ENCODE measurements at places on chromosomes 16 and 17.

GRCh38 chr17:82241183-82241925 is 12.5 kb downstream of the SLC16A3 start:
- DNase-seq: peak; percentile 45

GRCh38 chr16:19578378-19578971 is 23.0 kb downstream of the VPS35L start:
- DNase-seq: no peak

DNA sequence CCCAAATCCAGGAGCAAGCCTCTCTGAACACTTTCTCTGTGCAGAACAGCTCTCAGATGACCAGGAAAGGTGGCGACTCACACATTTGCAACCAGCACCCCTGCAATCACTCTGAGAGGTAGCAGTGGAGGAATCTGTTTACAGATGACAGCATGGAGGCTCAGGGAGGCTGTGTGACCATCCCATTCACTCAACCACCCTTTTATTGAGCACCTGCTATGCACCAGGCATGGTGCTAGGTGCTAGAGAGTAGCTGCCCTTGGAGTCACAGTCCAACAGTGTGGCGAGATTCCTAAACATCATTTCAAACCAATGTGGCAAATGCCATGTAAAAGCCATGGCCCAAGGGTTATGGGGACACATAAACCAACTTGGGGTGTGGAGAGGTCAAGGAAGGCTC is 1.5 kb upstream of the ITGB4 start:
- no peak for DNase-seq

DNA sequence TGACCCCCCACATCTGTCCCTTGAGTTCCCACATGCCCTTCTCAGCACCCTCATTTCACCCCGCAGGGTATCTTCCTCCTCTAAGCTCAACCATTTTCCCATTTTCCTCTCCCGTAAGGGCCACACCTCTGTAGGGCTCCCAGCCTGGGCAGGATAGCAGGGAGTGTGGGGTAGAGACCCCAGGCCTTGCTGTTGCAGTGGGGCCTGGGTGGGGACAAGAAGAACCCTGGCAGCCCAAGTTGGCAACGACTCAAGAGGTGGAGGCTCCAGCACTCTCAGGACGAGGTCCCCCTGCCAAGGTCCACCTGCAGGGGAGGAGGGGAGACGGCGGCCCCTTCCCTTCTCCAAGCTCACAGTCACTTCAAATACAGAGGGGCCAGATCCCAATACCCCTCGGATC is 2.0 kb upstream of the TMEM92 start:
- no peak for DNase-seq

DNA sequence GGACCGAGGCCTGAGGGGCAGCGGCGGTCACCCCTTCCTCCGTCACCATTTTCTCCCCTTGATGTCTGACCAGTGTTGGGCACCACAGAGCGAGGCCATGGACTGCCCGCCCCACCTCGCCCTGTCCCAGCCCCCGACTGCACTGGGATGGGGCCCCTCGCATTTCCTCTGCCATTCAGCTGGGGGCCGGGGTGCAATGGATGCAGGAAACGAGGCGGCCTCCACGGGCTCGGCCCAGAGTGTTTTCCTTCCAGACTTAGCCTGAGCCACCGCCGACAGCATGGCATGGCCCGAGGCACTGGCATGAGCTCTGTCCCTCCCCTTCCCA is 44.6 kb upstream of the ZC3H18 start:
- no peak for DNase-seq

DNA sequence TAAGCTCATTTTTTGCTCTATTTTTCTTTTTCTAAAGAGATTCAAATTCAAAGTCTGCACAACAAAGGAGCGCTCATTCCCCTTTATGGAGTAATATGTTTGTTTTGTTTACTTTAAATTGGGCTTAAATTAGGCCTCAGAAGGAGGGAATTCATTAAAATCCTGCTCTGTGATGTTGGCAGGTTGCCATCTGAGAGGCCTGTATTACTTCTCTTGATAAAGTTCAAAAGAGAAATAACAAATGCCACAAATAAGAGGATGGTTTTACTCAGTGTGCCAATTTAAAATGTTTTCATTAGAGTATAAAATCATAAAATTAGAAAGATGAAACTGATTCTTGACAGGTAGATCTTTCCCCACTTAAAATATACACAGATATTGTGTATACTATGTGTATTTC is 54.5 kb upstream of the HLF start:
- no peak for DNase-seq

DNA sequence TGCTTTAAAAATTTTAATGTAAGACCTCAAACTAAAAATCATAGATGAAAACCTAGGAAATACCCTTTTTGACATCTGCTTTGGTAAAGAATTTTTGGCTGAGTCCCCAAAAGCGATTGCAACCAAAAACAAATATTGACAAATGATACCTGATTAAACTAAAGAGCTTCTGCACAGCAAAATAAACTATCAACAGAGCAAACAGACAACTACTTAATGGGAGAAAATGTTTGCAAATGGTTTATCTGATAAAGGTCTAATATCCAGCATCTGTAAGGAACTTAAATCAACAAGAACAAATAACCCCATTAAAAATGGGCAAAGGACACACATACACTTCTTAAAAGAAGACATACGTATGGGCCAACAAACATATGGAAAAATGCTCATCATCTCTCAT is 242.5 kb downstream of the BCAS3 start:
- no peak for DNase-seq

DNA sequence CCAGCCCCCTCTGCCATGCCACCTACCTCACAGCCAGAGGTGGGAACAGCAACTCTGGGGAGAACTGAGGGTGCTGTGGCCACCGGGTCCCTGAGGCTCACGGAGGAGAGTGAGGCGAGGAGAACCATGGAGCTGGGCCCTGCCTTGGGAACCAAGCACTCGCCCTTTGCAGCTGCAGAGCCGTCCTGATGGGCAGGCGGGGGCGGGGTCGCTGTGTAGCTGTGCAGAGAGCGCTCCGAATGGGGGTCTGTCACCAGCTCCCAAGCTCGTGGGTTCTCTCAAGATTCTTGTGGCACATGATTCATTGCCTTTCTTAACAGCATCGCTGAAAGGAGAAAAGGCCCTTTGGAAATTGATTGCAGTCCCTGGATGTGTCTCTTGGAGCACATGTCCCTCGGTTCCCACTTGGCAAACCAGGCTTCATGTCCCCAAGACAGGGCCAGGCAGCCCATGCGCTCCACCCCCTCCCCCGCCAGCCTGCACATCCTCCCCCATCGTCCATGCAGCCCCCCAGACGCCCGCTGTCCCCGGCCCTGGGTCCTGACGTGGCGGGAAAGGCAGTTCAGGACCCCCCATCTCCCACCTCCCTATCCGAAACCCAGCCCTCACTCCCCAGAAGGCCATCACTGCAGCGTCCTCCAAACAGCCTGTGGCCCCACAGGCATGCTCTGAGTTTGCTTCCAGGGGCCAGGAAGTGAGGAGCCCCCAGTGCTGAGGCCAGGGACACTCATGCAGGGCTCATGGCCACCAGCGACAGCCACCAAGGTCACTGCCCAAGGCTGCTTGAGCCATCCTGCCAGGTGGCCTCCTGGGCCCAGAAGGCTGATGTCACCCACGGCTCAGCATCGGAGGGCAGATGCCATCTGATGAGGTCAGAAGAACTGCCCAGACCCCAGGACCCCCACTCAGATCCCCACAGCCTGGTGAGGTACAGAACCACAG is 20.6 kb upstream of the CHMP6 start:
- DNase-seq: no peak

DNA sequence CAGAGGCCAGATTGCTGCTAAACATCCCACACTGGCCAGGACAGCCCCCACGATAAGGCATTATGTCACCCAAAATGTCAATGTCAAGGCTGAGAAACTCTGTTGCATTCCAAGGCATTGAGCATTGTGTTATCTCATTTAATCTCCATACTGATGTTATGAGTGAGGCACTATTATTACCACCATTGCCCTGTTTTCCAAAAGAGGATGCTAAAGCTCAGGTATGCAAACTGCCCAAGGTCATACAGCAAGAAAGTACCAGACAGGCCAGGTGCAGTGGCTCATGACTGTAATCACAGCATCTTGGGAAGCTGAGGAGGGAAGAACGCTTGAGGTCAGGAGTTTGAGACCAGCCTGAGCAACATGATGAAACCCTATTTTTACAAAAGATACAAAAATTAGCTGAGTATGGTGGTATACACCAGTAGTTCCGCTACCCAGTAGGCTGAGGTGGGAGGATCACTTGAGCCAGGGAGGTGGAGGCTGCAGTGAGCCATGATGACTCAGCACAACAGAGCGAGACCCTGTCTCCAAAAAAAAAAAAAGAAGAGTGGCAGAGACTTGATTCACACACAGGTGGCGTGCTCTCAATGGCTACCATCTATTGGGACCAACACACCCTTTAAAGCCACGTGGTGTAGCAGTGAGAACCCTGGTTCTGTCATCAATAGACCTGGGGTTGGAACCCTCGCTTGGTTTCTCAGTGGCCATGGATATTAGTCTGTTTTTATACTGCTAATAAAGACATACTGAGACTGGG is 58.8 kb upstream of the GRIN2A start:
- no peak for DNase-seq

DNA sequence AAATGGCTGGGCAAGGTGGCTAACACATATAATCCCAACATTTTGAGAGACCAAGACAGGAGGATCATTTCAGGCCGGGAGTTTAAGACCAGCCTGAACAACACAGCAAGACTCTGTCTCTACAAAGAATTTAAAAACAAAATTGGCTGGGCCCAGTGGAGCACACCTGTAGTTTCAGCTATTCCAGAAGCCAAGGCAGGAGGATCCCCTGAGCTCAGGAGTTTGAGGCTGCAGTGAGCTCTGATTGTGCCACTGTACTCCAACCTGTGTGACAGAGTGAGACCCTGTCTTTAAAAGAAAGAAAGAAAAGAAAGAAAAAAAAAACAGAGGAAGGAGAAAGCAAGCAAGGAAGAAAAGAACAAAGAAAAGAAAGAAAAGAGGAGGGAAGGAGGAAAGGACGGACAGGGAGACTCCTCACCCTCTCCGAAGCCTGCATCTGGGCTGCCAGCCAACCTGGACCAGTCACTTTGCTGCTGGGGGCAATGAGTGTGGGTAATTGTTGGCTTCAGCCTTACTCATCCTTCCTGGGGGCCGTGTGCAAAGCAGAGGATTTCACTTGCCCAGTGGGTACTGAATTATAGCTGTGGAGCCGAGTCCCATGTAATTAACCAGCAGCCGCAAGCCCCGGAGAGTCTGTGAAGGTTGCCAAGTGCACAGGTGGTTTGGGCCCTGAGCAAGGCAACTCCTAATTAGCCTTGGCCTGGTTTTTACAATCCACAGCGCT is 6.7 kb upstream of the MT4 start:
- no peak for DNase-seq

DNA sequence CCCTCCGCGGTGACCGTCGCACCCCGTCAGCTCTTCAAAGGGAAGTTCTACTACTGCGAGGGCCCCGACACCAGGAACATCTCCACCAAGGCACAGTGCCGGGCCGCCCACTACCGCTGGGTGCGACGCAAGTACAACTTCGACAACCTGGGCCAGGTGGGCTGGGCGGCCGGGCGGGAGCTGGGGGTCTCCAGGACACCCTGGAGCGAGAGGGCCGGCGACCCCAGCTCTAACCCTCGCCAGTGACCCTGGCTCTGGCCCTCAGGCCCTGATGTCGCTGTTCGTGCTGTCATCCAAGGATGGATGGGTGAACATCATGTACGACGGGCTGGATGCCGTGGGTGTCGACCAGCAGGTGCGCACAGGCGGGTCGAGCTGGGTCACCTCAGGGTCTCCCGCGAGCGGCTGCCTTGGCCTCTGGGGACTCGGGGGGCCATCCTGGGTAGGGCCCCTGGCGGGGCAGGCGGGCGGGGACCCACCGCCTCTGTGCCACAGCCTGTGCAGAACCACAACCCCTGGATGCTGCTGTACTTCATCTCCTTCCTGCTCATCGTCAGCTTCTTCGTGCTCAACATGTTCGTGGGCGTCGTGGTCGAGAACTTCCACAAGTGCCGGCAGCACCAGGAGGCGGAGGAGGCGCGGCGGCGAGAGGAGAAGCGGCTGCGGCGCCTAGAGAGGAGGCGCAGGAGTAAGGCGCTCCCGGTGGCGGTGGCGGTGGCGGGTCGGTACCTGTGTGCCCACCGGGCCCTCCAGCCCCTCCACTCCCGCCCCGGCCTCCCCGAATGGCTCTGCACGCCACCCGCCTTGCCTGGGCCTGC is 13.4 kb downstream of the TPSG1 start:
- no peak for DNase-seq

DNA sequence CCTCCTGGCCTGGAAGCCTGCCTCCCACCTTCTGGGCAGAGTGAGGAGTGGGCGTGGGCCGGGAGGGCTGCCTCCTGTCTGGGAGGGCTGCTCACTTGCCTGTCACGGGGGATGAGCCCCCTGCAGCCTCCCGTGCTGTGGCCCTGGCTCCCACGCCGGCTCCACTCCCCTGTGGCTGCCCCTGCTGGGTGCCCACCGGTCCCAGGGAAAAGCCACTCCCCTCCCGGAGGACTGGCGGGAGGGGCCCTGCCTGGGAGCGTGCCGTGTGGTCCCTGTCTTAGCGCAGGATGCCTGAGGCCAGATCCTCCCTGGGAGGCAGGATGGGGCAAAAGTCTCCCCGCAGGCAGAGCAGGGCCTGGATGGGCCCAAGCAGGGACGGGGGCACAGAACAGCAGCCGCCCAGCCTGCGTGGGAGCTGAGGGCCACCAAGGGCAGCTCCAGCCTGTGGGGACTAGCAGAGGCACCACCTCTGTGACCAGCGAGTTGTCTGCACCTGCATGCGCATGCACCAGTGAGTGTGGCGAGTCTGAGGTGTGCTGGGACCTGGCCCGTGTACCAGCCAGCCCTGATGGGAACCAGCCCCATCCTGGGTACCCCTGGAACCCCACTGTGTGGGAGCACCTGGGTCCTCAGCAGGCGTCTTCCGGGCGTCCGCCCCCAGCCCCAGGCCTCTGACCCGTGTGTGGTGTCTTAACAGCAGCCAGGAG is 339.9 kb downstream of the SEC14L1 start:
- no peak for DNase-seq

GRCh38 chr16:57519796-57520360 is 16.5 kb downstream of the CCDC102A start:
- DNase-seq: peak; percentile 76

GRCh38 chr17:8062807-8063483 is 24.1 kb downstream of the ALOX15B start:
- no peak for DNase-seq

GRCh38 chr17:28306954-28307401 is 12.0 kb upstream of the TMEM97 start:
- DNase-seq: no peak

DNA sequence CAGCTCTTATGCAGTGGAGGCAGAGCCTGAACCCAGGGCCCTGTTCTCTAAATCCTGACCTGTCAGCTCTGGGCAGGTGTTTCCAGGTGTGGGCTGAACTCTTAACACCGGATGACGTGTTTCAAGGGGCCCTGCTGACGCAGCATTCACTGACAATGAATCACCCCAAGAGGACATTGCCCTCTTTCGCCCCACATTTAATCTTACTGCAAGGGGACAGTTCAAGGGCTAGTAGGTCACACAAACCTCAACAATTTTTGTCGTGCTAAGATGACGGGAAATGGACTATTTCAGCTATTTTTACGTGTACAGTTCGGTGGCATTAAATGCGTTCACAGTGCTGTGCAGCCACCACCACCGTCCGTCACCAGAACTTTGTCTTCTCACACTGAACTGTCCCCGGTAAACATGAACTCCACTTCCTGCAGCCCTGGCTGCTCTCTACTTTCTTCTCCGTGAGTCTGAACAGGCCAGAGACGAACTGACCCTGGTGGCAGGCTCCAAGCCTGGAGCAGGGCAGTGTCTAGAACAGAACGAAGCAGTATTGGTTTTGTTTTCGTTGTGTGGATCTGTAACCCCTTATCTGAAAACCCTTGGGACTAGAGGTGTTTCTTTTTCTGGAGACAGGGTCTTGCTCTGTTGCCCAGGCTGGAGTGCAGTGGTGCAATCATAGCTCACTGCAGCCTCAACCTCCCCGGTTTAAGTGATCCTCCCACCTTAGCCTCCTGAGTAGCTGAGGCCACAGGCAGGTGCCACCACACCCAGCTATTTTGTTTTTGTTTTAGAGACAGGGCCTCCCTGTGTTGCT is 88.4 kb upstream of the CIBAR2 start:
- DNase-seq: no peak
